ENCODE measurements at places on chromosomes 7 and 10. TPM values are rescaled to one million over a fixed set of nuclear protein-coding genes. Genes with fewer than 3 reads are reported as not detected.

The OR2A5 gene
- not detected for total RNA-seq

The CDK1 gene
- 44.6 TPM for total RNA-seq

The NPC1L1 gene
- not detected for total RNA-seq

The TLX1 gene
- total RNA-seq, result not detected

The SOSTDC1 gene
- total RNA-seq, result 2.8 TPM

The EIF5AL1 gene
- 0.45 TPM for total RNA-seq

The TFEC gene
- 0.40 TPM for total RNA-seq
